Tibial nerve (tissue), 4 donors: ENCODE measurements at places on chromosomes 13 and 19. TPM values are rescaled to one million over a fixed set of nuclear protein-coding genes. Genes with fewer than 3 reads are reported as not detected.
A peak's percentile ranks its signal among the peaks of the same experiment; 100 is the strongest.

GRCh38 chr19:48351341-48351752, 12.4 kb downstream of the TMEM143 start:
- DNase-seq, result peak; percentile 57

DNA sequence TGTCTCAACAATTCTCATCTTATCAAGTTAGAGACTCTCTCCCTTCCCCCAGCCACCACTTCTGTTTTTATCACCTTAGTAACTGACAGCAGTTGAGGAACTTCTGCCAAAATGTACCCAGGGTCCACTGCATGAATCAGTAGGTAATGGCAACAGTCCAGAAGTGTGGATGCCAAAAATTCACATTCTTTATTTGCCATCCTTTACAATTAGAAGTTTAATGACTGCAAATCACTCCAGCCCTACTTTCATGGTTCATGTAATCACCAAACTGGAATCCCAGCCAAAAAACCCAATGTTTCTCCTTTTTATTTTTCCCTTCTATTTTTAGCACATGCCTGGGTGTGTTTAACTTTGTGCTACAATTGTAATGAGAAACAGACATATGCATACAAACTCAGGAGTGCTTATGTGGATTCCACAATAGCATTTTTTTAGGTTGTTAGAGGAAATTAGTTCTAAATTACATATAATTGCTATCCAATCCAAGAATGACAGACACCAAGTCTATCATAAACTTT, 243.5 kb downstream of the RGCC start:
- DNase-seq, result no peak

- no peak for DNase-seq
These were observed 523 bp downstream of the ELAVL1 start for GRCh38 chr19:8004723-8005513.

GRCh38 chr19:9671655-9672054, 3.2 kb downstream of the ZNF562 start:
- no peak for DNase-seq

Gene SIRT2
- 142 TPM for total RNA-seq
